ENCODE measurements at places on chromosomes 6 and 20.

- no peak for DNase-seq
These were observed 50.3 kb upstream of the GFRAL start for GRCh38 chr6:55276745-55277530.

- no peak for DNase-seq
These were observed 14.0 kb downstream of the ETV7 start for GRCh38 chr6:36373368-36374019.

DNA sequence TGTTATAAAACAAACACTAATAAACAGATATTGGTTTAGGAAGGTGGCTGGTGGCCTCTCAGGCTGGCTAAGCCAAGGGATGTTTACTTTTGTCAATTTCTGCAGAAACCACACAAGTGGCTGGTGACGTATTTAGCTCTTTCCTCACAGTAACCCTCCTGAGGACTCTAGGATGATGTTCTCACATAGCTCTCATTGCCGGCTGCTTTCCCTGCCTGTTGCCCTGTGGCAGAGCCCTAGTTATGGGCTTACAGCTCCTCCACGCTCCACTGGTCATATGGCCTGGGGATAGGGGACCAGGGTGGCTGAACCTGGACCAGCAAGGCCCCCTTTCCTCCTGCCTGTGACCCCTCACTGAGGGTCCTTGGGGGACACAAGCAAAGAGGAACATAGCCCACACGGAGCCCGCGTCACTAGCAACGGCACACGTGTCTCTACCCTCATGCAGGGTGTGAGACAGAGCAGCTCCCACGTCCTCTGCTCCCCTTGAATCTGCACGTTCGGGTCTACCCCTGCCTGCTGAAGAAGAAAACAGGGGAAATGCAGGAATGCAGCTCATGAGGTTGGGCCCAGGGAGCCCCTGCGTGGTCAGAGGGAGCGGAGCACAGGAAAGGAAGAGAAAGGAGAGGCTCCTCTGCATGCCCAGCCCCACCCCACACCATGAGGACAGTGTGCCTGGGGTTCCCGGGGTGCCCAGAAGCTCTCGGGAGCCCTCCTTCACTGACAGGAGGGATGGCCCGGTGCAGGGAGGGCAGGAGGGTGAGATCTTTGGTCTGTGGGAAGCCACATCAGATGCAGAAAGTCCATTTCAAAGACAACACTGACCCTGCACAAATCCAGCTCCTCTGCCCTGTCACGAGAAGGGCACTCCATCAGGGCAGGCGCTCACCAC is 13.9 kb downstream of the RAMACL start:
- no peak for DNase-seq

DNA sequence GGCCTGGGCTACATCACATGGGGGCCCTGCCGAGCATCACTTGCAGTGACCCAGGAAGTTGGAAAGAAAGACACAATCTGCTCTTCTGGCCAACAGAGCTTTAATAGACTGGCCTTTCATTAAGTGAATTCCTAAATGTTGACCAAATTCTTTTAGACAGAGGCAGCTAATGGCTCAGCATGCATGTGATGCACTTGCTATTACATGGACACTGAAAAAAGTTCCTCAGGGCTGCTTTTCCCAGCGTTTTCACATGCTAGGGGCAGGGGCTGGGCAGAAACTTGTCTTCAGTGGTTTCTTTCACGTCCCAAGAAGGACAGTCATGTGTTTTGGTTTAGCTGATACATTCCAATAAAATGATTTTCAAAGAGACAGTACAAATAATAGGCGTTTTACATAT is 651.0 kb upstream of the SLC35B3 start:
- DNase-seq: no peak

DNA sequence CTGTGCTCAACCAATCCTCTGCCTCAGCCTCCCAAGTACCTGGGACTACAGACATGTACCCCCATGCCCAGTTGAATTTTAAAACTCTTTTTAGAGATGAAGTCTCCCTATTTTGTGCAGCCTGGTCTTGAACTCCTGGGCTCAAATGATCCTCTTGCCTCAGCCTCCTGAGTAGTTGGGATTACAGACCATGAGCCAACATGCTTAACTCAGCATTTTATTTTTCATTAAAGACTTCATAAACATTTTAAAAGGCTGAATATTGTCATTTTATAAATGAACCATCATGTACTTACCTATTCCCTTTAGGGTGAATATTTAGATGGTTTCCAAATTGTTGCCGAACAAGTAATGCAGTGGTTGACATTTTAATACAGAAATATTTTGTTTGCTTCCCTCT is 16.5 kb upstream of the IFNGR1 start:
- no peak for DNase-seq

GRCh38 chr6:53290537-53291510 is 57.9 kb downstream of the ELOVL5 start:
- DNase-seq: no peak

GRCh38 chr6:32271429-32271828 is 47.6 kb upstream of the NOTCH4 start:
- DNase-seq: no peak

GRCh38 chr20:50477239-50477872 is 32.8 kb upstream of the PTPN1 start:
- no peak for DNase-seq

GRCh38 chr20:62411479-62412193 is 4.6 kb upstream of the CABLES2 start:
- DNase-seq: no peak

DNA sequence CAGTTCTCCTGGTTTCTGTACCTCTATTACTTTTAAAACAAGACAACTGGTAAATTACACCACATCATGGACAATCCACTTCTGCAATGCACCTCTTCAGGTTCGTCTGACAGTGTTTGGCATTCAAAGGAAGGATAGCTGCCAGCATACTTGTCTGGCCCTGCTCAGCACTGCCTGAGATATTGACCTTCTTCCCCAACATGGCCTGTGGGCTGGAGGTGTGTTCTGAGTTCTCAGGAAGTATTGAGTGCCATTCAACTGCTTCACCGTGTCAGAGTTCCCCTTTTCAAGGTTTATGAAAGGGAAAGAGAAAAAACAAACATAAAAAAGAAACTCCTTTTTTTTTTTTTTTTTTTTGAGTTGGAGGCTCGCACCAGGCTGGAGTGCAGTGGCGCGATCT is 267.9 kb upstream of the SASH1 start:
- DNase-seq: no peak

DNA sequence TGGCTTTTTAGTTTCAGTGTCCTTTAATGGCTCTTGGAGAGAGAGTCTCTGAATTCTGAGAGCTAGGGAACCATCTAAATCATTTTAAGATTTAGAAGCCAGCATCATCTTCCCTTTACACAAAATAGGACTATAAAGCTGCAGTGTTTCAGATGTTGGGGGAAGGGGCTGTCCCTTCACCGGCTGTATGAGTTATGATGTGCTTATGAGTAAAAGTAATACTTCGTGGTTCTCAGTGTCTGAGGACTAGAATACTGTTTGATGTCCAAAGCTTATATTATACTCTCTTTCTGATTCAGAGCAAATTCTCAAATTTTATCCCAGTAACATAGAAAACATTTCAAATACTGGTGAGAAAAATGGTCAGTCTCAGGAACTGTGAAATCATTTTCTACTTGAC is 63.5 kb upstream of the FAM8A1 start:
- DNase-seq: no peak

DNA sequence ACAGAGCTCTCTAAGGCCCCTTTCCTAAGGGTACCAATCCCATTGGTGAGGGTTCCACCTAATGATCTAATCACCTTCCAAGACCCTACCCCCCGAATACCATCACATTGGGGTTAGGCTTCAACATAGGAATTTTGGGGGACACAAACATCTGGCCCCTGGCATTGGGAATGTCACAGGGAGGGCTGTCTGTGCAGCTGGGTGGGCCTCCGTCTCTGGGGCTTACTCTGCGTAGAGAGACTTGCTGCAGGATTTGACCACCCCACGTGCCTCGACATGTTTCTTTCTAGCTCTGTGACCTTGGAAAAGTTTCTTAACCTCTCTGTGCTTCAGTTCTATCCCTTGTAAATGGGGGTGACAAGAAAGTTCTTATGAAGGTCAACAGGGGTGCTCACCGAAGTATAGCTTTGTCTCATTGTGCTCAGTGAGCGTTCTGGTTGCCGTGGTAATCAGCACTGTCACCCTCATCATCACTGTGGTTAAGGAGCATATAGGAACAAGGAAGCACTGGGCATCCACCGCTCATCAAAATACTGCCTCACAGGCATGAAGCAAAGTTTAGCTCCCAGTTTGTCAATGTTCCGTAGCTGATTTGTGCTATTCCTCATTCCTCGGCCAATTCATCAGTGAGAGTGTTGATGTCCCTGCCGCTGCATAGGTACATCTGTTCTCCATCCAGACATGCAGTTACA is 152.8 kb downstream of the SYCP2 start:
- no peak for DNase-seq

- no peak for DNase-seq
These were observed 500.3 kb upstream of the ADGRB3 start for GRCh38 chr6:68134796-68135195.
